Chondrocyte (in vitro differentiated cells): ENCODE measurements at places on chromosomes 1 and 21. TPM values are rescaled to one million over a fixed set of nuclear protein-coding genes. Genes with fewer than 3 reads are reported as not detected.

- H3K27me3 ChIP-seq = peaks cover 2% of the 10 kb centered on the region
- DNase-seq = no peak
- H3K36me3 ChIP-seq = no peaks in the 10 kb centered on the region
- H3K4me3 ChIP-seq = no peak overlapping the region
- H3K4me1 ChIP-seq = peaks cover 4% of the 10 kb centered on the region
These were observed 12.3 kb upstream of the GOLT1A start for GRCh38 chr1:204225841-204226735.

GRCh38 chr1:198967566-198967965 lies 328.7 kb downstream of the PTPRC start:
- peaks cover 3% of the 10 kb centered on the region for H3K36me3 ChIP-seq
- H3K4me1 ChIP-seq = no peaks in the 10 kb centered on the region
- H3K27ac ChIP-seq = no peak overlapping the region
- no peak for DNase-seq
- H3K4me3 ChIP-seq = no peak overlapping the region
- no peaks in the 10 kb centered on the region for H3K27me3 ChIP-seq

DNA sequence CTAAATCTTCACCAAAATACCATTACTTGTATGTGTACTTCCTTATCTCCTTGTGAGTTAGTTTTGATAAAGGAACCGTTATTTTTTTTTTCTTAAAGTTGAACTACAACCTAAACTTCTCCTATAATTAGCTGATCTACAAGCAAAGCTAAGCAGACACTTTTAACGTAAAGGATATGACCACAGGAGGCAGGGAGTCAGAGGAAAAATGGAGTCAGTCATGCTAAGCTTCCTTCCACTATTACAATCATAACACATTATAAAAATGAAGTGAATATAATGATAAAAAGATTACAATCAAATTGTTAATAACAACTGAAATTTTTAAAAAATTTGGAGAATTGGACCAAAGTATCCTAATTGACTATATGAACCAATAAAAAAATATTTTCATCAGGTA lies 892.6 kb downstream of the KCNT2 start:
- peaks cover 6% of the 10 kb centered on the region for H3K4me1 ChIP-seq
- H3K4me3 ChIP-seq = no peak overlapping the region
- H3K36me3 ChIP-seq = no peaks in the 10 kb centered on the region
- H3K27me3 ChIP-seq = no peaks in the 10 kb centered on the region
- H3K27ac ChIP-seq = no peak overlapping the region
- no peak for DNase-seq

DNA sequence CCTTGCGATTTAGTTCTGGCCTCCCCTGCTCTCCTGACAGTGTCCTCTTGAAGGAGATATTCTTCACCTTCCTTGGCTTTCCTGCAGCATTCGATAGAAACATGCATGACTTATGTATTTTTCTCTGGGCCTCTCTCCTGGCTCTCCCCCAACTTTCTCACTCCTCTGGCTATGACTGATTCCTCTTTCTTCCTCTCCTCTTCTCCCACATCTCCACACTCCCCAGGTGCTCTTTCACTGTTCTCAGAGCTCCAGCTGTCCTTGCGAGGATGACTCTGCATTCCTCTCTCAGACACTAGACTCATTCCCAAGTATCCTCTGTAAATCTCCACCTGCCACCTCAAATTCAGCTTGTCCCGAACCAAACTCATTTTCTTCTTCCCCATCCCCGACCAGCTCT lies 18.0 kb downstream of the LRRC42 start:
- no peak for DNase-seq
- H3K36me3 ChIP-seq = peaks cover 40% of the 10 kb centered on the region
- H3K27me3 ChIP-seq = no peaks in the 10 kb centered on the region

- no peak overlapping the region for H3K4me3 ChIP-seq
- H3K27me3 ChIP-seq = no peaks in the 10 kb centered on the region
- DNase-seq = no peak
- H3K27ac ChIP-seq = peak overlapping the region; percentile 52
These were observed 14.0 kb upstream of the CTPS1 start for GRCh38 chr1:40965531-40965930.

- no peak for DNase-seq
- H3K27me3 ChIP-seq = no peaks in the 10 kb centered on the region
- no peak overlapping the region for H3K27ac ChIP-seq
- H3K36me3 ChIP-seq = peaks cover 9% of the 10 kb centered on the region
- no peak overlapping the region for H3K4me3 ChIP-seq
These were observed 35.2 kb upstream of the HSD17B7 start for GRCh38 chr1:162755306-162755705.

DNA sequence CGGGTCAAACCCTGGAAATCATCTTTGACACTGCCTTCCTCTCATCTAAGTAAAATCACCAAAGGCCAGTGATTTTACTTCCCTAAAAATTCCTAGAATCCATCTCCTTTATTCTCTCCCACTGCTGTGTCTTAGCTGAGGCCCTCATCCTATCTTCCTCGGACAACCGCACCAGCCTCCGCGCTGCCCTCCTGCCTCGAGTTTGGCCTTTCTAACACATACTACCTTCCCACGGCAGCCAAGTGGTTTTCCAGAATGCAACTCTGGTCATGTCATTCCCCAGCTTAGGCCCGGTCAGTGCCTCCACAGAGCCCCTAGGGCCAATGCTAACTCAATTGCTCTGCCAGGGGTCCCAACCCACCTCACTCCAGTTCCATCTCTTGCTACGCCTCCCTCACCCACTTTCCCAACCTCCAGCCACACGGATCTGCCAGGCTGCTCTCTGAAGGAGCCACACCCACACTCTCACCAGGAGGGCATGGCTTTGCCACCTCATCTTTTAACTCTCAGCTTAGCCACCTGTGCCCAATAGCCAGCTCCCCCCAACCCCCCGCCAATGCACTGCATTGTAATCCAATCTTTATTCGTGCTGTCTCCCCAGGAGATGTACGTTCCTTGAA lies 6.8 kb downstream of the TMEM9 start:
- no peaks in the 10 kb centered on the region for H3K27me3 ChIP-seq
- DNase-seq = peak; percentile 62
- H3K4me1 ChIP-seq = peaks cover 1% of the 10 kb centered on the region
- no peak overlapping the region for H3K27ac ChIP-seq

DNA sequence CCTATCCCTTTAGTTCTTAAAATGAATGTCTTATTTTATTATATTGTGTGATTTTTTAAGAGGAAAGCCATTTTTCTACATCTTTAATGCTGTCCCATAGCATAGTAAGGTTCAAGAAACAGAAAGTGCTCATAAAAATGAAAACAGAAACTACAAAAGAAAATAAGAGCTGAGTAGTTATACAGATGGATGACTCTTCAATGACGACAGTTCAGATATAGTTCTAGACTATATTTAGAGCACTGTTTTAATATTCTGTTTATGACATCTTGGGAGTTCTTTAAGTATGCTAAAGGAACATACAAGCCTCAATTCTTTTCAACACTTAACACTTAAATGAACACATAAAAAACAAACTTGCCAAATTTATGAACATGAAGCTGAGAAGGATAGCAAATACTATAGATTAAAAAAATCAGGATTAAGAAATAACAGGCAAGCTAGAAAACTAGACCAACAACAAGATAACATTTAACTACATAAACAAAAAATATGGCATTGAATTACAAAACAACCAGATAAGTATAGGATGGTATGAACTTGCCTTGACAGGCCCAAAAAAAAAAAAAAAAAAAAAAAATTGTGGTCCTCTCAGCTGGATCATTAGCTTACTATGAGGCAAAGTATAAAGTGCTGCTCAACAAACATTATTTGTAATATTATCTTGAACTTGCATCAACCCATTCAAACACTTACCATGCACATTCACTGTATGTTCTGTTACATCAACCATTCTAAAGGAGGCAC lies 87.9 kb downstream of the ZZZ3 start:
- no peak for DNase-seq
- no peaks in the 10 kb centered on the region for H3K27me3 ChIP-seq

GRCh38 chr21:45220071-45220481 lies 67.6 kb downstream of the POFUT2 start:
- no peak for DNase-seq
- no peaks in the 10 kb centered on the region for H3K27me3 ChIP-seq
- H3K4me3 ChIP-seq = no peak overlapping the region
- H3K36me3 ChIP-seq = peaks cover 38% of the 10 kb centered on the region
- peak overlapping the region; percentile 72 for H3K27ac ChIP-seq
- peaks cover 33% of the 10 kb centered on the region for H3K4me1 ChIP-seq

- H3K4me1 ChIP-seq = peaks cover 26% of the 10 kb centered on the region
- DNase-seq = no peak
- no peak overlapping the region for H3K4me3 ChIP-seq
These were observed 2.5 kb upstream of the GRHL3 start for GRCh38 chr1:24316645-24317044.

- no peaks in the 10 kb centered on the region for H3K36me3 ChIP-seq
- DNase-seq = no peak
- no peaks in the 10 kb centered on the region for H3K27me3 ChIP-seq
- H3K4me3 ChIP-seq = no peak overlapping the region
- peaks cover 37% of the 10 kb centered on the region for H3K4me1 ChIP-seq
These were observed 76.6 kb downstream of the NDUFS5 start for GRCh38 chr1:39102537-39103327.

- no peaks in the 10 kb centered on the region for H3K27me3 ChIP-seq
- H3K4me3 ChIP-seq = no peak overlapping the region
- DNase-seq = no peak
- H3K4me1 ChIP-seq = peaks cover 13% of the 10 kb centered on the region
These were observed 311.5 kb downstream of the KIF26B start for GRCh38 chr1:245466261-245466660.

DNA sequence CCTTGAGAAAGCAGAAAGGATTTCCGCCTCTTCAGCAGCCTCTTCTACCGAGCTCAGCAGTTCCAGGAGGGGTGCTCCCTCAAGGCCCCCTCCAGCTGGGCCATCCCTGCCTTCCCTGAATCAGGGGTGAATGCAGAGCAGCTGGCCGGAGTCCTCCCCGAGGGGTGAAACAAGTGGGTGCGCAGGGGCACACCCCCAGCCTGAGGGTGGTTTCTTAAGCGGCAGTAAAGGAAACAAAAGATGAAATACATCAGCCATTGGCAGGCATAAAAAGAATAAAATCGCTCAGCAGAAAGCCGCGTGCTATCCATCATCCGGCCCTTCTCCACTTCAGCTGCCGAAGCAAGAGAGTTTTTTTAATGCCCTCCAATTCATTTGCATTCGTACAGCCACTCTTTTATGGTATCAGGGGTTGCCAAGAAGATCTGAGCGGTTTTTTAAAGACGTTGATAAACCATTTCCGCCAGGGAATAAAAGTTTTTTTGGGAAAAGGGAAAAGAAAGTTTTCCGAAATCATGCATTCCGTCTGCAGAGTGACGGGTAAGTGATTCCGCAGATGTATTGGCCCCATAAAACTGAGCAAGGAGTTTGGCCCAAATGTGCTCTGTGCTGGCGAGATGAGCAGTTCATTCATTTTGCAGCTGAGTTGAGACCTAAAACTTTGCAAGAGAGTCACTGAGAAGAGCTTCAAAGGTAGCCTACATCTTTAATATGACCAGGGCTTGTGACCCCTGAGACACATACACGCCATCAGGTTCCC lies 73.7 kb upstream of the ZC3H12A start:
- DNase-seq = no peak
- H3K4me3 ChIP-seq = no peak overlapping the region
- no peaks in the 10 kb centered on the region for H3K4me1 ChIP-seq
- H3K36me3 ChIP-seq = no peaks in the 10 kb centered on the region
- no peak overlapping the region for H3K27ac ChIP-seq

DNA sequence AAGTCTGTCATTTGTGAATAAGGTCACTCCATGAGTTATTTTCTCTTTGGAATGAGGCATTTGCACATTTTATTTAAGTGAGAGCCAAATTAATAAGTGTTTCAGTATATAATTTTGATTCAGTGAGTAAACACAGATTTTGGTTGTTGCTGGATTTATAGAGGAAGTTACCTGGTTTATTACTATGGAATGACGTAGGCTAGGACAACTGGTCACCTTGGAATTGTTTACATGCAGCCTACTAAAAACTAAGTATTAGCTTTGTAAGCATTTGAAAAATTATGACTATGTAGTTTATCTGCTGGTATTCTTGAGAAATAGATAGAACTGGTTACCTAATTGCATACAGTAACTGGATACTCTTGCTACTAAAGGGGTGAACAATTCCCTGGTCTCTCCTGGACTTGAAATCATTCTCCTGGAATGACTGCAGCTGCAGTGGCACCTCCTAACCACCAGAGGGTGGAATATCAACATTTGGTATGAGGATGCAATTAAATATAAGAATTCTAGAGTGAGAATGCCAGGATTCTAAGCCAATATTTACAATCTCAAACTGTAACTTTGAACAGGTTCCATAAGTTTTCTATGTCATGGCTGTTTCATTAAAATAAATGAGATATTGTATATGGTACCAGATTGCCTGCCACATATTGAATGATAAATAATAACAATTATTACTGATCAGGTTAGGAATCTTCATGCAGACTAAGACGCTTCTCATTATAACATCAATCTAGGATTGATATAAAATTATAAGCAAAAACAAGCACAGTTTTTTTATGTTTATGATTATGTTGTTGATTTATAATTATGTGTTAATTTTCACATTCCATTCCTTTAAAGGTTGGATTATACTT lies 3.5 kb upstream of the KRTAP27-1 start:
- H3K36me3 ChIP-seq = no peaks in the 10 kb centered on the region
- H3K4me3 ChIP-seq = no peak overlapping the region
- no peak for DNase-seq
- no peaks in the 10 kb centered on the region for H3K27me3 ChIP-seq
- H3K27ac ChIP-seq = no peak overlapping the region

GRCh38 chr1:80385650-80386049 lies 1379.1 kb upstream of the ADGRL4 start:
- H3K4me1 ChIP-seq = peaks cover 9% of the 10 kb centered on the region
- H3K27ac ChIP-seq = no peak overlapping the region
- peaks cover 5% of the 10 kb centered on the region for H3K36me3 ChIP-seq
- no peak overlapping the region for H3K4me3 ChIP-seq
- no peak for DNase-seq

- peaks cover 14% of the 10 kb centered on the region for H3K27me3 ChIP-seq
- H3K27ac ChIP-seq = no peak overlapping the region
- H3K4me1 ChIP-seq = peaks cover 7% of the 10 kb centered on the region
- no peak overlapping the region for H3K4me3 ChIP-seq
- DNase-seq = peak; percentile 26
These were observed 11.5 kb upstream of the DHRS3 start for GRCh38 chr1:12629511-12629956.

- H3K4me1 ChIP-seq = peaks cover 15% of the 10 kb centered on the region
- peaks cover 2% of the 10 kb centered on the region for H3K27me3 ChIP-seq
- no peak overlapping the region for H3K4me3 ChIP-seq
These were observed 5.2 kb upstream of the HSD3B2 start for GRCh38 chr1:119409731-119410130.

FCMR gene
- not detected in 3 replicates for total RNA-seq

ZMYM4 gene
- 51.0 to 54.2 TPM (median 51.8 TPM) in 3 replicates for total RNA-seq

BACE2 gene
- total RNA-seq = 68.0 to 78.8 TPM (median 77.9 TPM) in 3 replicates

SHE gene
- total RNA-seq = 0.10 to 0.20 TPM in 2 of 3 replicates, not detected in the other

ZBTB21 gene
- total RNA-seq = 18.0 to 21.2 TPM (median 18.6 TPM) in 3 replicates

ACADM gene
- total RNA-seq = 34.7 to 46.2 TPM (median 35.2 TPM) in 3 replicates

TCP10L gene
- total RNA-seq = 0.31 to 0.70 TPM (median 0.40 TPM) in 3 replicates

LCA5L gene
- total RNA-seq = 0.56 to 2.4 TPM (median 0.92 TPM) in 3 replicates

PLCH2 gene
- total RNA-seq = 2.4 to 3.4 TPM (median 3.2 TPM) in 3 replicates
